ENCODE measurements at places on chromosomes 3 and 15.

- DNase-seq, result no peak
These were observed 22.9 kb downstream of the BBX start for GRCh38 chr3:107545680-107546120.

GRCh38 chr3:168714609-168715240 is 619.0 kb upstream of the GOLIM4 start:
- DNase-seq, result peak; percentile 90

DNA sequence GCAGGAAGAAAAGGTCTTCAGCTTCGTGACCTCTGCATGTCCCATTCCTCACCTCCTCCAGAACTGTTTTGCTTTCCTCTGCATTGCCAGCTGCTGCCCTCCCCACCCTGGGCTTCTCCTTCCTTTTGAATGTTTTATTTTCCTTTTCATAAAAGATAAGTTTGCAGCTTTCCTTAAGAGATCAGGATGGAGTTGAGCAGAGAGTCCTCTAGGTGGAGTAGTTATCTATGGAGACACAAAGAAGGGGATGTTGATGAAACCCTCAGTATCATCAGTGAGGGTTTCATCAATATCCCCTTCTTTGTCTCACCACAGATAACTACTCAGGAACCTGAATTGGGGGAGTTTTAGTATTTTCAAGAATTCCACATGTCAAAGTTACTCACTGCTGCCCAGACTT is 19.0 kb upstream of the SLC25A36 start:
- no peak for DNase-seq

DNA sequence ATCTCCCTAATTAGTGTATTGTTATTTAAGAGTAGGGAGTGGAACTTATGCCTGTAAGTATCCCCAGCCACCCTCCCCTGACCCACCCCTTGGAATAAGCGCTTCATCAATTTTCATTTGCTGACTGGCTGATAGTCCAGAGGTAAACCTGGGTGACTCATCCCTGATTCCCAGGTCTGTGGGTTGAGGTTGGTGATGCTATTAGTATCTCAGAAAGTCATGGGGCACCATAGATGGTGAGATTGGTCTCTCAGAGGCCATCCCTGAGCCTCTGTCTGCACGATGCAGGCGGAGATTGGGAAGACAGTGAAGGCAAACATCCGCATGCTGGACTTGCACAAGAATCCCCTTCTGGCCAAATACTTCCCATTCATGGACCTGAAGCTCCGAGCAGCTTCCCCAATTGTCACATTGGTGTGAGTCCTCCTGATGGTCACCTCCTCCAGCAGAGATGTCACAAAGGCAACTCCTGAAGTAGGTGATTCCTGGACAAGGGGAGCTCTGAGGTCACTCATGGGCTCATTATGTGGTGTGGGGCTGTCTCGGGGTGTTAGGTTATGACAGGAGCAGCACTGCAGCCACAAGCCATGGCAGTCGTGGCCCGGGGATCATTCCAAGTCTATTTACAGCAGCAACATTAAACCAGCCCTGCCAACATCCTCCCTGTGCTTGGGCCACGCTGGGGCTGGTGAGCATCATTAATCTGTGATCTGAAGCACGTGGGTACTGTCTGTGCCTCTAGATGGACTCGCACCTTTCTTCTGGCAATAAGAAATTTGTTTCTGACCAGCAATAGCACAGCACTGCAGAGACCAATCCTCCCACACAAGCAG is 6.8 kb upstream of the TXNRD3 start:
- DNase-seq, result no peak

DNA sequence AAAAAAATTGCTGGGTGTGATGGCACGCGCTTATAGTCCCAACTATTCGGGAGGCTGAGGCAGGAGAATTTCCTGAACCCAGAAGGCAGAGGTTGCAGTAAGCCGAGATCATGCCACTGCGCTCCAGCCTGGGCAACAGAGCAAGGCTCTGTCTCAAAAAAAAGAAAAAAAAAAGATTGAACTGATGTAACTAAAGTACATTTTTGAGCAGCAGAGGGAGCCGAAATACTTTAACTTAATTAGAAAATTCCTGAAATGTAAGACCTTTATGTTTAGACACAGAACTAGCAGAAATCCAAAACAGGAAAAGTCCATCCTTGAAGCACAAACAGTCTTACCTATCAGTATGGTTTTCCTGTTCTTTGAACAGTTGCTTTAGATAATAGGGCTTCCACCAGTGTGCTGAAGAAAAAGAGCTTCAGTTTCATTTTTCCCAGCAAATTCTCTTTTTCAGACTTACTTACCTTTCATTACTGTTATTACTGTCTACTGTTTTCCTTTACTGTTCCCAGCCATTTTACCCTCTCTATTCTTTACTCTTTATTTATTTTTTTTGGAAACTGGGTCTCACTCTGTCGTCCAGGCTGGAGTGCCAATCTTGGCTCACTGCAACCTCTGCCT is 33.4 kb upstream of the ZNF609 start:
- DNase-seq, result peak; percentile 26

DNA sequence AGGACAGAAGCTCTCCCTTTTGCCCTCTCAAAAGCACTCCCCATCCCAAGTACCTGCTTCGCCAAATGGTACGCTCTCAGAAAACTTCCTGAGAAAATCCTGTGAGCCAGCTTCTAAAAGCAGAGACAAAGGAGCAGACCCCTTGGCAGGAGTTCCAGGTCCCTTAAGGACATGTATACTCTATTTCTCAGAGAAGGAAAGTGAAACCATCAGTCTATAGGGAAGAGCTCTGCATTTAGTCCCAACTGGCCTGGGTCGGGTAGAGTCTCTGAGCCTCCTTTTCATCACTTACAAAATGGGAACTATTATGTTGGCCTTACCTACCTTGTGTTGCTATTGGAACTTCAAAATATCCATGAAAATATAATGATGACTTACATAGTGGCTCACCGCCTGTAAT is 19.7 kb downstream of the DAPK2 start:
- DNase-seq, result no peak

DNA sequence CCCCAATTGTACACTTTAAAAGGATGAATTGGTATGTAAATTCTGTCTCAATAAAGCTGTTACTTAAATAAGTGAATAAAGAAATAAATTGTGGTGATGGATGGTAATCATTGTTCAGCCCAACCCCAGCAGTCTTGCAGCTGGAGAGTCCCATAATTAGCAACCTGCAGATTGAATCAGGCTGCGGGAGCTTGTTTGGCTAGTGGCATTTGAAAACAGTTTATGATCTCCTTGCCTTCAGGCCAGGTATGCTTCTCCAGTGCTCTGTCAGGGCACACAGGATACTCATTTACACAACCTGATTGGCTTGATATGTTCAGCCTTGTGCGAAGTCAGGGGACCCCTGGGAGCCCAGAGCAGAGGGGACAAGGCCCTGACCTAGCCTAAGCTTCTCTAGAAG is 16.5 kb upstream of the TSEN2 start:
- no peak for DNase-seq

GRCh38 chr3:37308247-37308646 is 133.9 kb upstream of the LRRFIP2 start:
- peak; percentile 34 for DNase-seq

- no peak for DNase-seq
These were observed 172.7 kb upstream of the CTNNB1 start for GRCh38 chr3:41026394-41027177.

DNA sequence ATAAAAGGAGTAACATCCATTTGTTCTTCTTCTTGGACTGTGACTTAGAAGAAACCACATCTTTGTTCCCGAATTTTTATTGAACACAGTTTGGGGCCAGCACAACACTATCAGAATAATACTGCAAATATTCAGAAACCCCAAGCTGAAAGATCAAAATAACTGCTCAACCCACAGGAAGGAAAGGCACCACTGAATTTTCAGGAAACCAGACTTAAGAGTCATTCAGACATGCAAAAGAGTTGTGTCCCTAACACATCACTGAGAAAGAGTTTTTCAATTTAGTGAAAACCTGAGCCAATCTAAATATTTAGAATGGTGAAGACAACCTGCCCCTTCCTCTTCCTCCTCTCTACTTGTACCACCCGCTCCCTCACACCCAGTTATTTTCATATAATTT is 295.0 kb upstream of the RORA start:
- DNase-seq, result peak; percentile 25

GRCh38 chr3:60294181-60294580 is 957.1 kb downstream of the FHIT start:
- no peak for DNase-seq

- DNase-seq, result no peak
These were observed 20.0 kb downstream of the MRPL46 start for GRCh38 chr15:88447206-88447605.

GRCh38 chr3:116678853-116679252 is 30.7 kb upstream of the TUSC7 start:
- no peak for DNase-seq

DNA sequence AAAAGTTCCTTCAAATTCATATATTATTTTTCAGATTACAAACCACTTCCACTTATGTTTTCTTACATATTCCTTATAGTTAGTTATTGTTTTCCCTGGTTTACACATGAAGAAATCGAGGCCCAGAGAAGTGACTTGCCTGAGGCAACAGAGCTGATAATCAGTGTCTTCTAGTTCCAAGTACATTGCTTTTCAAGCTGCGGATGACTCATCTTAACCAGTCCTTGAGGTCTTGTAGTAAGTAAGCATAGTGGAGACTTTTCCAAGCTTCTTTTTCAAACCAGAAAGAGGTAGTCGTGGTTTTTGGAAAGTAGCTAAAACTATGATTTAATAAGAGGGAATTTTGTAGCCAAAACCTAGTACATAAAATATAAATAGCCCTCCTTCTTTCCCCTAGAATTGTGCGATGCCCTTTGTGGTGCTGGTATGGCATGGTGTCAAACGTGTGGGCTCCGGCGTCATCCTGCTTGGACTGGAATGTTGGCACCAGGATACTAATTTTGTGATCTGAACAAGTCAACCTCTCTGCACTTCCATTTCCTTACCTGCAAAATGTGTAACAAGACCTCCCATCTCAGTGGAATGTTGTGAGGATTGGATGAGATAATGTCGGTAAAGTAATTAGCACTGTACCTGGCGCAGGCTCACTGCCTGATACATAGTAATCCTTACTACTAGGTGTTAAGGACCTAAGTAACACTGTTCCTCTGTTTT is 19.0 kb upstream of the DLG1 start:
- no peak for DNase-seq

DNA sequence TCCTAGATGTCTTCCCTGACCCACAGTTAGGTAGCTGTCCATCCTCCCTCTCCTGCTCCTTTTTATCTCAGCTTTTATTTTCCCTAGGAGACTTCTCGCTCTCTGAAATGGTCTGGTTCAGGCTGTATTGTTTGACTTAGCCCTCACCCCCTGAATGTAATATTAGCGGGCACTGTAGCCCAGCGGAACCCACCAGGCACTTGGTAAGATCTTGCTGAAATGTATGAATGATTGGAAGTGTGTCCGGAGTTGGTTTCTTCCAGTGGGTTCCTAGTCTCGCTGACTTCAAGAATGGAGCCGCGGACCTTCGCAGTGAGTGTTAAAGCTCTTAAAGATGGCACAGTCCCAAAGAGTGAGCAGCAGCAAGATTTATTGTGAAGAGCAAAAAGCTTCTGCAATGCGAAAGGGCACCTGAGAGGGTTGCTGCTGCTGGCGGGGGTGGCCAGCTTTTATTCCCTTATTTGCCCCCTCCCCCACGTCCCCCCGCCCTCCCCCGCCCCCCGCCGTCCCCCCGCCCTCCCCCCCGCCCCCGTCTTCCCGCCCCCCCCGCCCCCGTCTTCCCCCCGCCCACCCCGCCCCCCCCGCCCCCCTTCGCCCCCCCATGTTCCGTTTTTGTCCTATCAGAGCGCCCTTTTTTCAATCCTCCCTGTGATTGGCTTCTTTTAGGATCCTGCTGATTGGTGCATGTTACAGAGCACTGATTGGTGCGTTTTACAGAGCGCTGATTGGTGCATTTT is 694 bp upstream of the EEFSEC start:
- peak; percentile 79 for DNase-seq

DNA sequence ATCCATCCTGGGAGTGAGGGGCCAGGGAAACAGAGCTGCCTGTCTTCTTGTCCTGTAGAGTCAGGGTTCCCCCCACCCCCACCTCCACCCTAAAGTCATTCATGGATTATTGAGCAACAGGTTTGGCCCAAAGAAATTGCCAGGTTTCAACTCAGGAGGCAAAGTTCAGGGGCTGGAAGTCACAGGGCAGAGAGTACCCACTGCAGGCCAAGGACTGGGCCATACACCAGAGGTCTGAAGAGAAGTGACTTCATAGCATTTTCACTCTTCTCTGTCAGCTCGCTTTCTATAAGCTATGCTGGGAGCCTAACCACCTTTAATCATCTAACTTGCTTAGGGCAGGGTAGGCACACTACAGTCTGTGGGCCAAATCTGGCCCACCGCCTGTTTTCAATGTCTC is 50.1 kb downstream of the STARD5 start:
- no peak for DNase-seq

DNA sequence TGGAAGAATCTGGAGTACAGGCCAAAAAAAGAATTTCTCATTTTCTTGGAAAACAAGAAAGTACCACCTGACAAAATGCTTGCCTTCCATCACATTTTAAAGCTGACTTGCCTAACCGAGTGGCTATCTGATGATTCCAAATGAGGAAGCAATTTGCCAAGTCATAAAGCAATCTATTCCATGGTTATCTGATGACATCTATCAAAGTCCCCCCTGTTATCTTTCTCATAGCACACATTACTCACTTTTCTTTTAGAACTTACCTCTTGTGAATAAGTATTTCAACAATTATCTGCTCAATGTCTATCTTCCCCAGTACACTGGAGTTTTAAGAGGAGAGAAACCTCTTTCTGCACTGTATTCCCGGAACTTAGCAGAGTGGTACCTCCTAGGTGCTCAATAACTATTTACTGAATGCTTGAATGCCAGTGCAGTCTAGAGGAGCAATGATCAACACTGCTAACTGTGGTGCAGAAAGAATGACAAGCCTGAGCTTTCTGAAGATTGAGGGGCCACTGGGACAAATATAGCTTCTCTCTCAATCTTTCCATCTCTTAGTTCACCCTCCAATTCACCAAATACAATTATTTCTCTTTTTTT is 186.3 kb upstream of the ATP11B start:
- DNase-seq, result no peak

GRCh38 chr15:70783041-70783440 is 19.7 kb upstream of the UACA start:
- DNase-seq, result no peak

GRCh38 chr3:123027292-123028232 is at the start of gene SEMA5B:
Gene SEMA5B, minus strand, starts transcription at chr3:123027763. Its CDS starts 66,500 bp downstream, at chr3:122961263.
- peak; percentile 27 for DNase-seq

GRCh38 chr3:175075269-175075668 is 216.1 kb downstream of the NAALADL2 start:
- no peak for DNase-seq
